Caki2 (cell line): ENCODE measurements at places on chromosomes 7 and 10. TPM values are rescaled to one million over a fixed set of nuclear protein-coding genes. Genes with fewer than 3 reads are reported as not detected.

Gene PTPRE
- 2.8 and 16.7 TPM in 2 replicates for total RNA-seq

Gene CFAP46
- not detected in 2 replicates for total RNA-seq

Gene HMX3
- not detected in 2 replicates for total RNA-seq

DNA sequence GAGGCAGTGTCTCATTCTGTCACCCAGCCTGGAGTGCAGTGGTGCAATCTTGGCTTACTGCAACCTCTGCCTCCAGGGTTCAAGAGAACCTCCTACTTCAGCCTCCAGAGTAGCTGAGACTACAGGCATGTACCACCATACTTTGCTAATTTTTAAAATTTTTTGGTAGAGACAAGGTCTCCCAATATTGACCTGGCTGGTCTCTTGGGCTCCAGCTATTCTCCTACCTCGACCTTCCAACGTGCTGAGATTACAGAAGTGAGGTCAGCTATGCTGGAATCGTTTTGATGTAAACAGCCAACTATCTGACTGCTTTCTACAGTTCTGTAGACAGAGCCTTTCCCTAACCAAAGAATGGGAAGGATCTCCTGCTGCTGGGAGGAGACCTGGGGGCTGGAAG, 375.8 kb downstream of the GATA3 start:
- DNase-seq: no peak

GRCh38 chr10:3106928-3107425, 39.6 kb downstream of the PFKP start:
- no peak for DNase-seq

- DNase-seq: no peak
Measured at GRCh38 chr7:1679326-1679965, 9.4 kb downstream of the ELFN1 start.

GRCh38 chr7:4257146-4258111, 424.7 kb upstream of the FOXK1 start:
- DNase-seq: no peak

DNA sequence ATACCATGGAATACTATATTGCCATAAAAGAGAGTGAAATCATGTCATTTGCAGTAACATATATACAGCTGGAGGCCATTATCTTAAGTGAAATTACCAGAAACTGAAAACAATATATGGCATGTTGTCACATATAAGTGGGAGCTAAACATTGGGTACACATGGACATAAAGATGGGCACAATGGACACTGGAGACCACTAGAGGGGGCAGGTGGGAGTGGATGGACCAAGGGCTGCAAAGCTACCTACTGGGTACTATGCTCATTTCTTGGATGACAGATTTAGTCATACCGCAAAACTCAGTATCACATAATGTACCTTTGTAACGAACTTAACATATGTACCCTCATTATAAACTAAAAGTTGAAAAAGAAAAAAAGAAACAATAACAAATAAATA, 1167.6 kb downstream of the NXPH1 start:
- DNase-seq: no peak

Gene HSPA14
- 31.6 and 52.8 TPM in 2 replicates for total RNA-seq

DNA sequence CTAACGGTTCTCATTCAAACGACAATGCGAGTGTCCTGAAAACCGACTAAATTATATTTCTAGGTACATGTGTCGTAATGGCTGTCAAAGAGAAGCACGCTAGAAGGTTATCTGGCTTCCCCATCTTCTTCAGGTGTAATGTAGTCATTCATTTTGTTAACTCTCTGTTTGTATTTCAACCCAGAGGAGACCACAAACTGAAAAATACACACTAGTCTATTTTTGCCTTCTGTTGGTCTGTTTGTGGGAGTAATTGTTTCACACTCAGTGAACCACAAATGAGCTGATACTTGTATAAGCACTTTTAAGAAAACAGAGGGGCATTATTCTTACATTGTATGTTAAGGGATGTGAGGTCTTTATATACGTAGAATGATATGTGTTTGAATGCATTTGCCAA, 305.9 kb downstream of the GATA3 start:
- DNase-seq: no peak

Gene KNDC1
- total RNA-seq: 0.90 and 1.1 TPM in 2 replicates

DNA sequence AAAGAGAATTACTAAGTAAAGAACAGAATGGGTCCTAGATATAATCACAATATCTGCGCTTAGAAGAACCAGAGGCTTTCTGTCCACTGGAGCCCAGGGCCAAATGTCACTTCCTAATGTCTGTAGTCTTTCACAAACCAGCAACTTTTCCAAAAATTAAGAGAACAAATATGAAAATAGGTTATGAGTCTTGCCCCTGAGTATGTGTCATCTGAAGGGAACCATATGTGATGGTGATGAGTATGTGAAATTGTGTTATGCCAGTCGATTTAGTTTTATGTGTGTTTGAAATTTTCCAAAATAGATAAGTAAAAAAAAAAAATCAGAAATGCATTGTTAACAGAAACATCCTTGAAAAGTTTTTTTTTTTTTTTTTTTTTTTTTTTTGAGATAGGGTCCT, 15.4 kb upstream of the HTR5A start:
- DNase-seq: no peak

- DNase-seq: no peak
Measured at GRCh38 chr10:21260506-21261149, 264.9 kb downstream of the SKIDA1 start.

- no peak for DNase-seq
Measured at GRCh38 chr7:134959810-134960209, 26.5 kb upstream of the AGBL3 start.

- no peak for DNase-seq
Measured at GRCh38 chr7:88309819-88310218, 3.1 kb upstream of the STEAP4 start.

Gene ANKRD61
- total RNA-seq: not detected in 2 replicates

DNA sequence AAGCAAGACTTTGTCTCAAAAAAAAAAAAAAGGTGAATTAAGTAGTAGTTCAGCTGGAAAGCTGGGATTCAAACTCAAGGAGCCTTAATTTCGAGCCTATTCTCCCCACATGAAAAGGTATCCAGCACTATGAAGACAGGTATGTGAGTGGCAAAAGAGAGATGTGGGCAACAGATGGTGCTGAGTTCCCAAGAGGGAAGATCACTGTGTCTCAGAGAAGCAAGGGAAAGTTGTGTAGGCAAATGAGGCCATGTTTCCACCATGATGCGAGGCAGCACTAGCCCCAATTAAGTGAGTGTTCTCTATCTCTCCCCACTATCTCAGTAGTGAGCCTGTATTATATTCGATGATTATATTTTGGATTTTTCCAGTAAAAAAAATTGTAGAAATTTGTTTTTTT, 19.8 kb upstream of the ST7 start:
- no peak for DNase-seq

DNA sequence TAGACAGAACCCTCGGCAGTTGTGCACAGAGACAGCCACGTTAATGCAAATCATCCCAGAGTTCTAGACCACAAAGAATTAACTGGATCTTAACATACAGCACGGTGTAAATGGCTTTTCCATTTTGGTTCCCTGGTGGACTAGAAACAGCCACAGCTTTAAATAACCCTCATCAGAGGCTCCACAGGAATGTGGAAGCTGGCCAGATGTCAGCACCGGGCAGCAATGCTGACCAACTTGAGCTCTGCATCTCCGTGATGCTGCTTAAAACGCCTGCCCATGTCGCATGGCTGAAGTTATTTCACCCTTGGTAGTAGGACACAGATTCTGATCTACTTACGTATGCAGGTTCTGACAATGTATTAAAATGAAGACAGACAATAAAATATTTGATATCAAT, 24.5 kb downstream of the RSU1 start:
- DNase-seq: no peak

- no peak for DNase-seq
Measured at GRCh38 chr10:61029411-61029810, 85.4 kb upstream of the RHOBTB1 start.

- DNase-seq: no peak
Measured at GRCh38 chr7:159070431-159071148, 74.1 kb downstream of the VIPR2 start.

Gene UCN3
- total RNA-seq: not detected in 2 replicates

DNA sequence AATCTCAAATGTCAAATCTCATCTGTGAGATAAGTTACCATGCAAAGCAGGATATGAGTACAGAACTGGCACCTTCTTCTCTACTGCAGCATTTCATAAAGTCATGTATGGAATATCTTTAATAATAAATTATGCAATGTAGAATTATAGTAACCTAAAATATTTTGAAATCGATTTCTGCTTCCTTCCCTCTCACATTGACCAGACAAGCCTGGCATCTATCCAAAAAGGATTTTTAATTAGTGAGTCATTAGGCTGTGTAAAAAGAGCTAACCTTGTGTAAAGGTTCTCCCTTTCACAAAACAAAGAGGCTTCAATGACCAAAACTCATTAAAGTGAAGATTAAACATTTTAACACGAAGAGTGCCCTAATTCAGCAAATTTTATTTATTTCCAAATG, 48.8 kb upstream of the EXOC6 start:
- DNase-seq: no peak

DNA sequence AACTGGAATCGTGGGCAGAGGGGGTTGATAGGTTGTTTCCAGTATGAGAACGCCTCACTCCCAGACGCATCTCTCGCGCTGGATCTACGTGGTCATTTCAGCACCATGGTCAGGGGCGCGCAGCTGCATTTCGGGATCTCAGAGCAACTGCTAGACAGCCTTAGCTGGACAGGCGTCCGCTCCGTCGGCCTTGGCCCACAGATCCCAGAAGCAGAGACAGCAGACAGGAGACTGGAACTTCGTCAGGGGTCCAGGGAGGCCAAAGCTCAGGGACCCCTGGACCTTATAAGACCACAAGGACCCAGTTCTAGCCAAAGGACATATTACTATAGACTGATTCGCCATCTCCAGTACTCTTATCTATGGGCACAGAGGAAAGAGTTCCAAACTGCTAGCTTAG, 5.3 kb downstream of the NEUROG3 start:
- DNase-seq: peak; percentile 33

- DNase-seq: no peak
Measured at GRCh38 chr10:43060291-43060690, 16.6 kb upstream of the RET start.

Gene CALHM3
- total RNA-seq: 0.47 TPM in 1 of 2 replicates, not detected in the other

GRCh38 chr10:6498771-6499170, 81.3 kb downstream of the PRKCQ start:
- DNase-seq: no peak

Gene BTBD16
- 0.14 and 0.88 TPM in 2 replicates for total RNA-seq

- no peak for DNase-seq
Measured at GRCh38 chr10:78657163-78657861, 411.5 kb upstream of the ZMIZ1 start.

Gene GRM8
- total RNA-seq: not detected in 2 replicates

- no peak for DNase-seq
Measured at GRCh38 chr7:128136215-128136597, 104.9 kb upstream of the LEP start.

Gene POLR2J2
- total RNA-seq: not detected in 2 replicates

DNA sequence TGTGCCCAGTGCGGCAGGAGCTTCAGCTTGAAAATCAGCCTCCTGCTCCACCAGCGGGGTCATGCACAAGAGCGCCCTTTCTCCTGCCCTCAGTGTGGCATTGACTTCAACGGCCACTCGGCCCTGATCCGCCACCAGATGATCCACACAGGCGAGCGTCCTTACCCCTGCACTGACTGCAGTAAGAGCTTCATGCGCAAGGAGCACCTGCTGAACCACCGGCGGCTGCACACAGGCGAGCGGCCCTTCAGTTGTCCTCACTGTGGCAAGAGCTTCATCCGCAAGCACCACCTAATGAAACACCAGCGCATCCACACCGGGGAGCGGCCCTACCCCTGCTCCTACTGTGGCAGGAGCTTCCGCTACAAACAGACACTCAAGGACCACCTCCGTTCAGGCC, 16.1 kb upstream of the ZNF282 start:
- DNase-seq: no peak

DNA sequence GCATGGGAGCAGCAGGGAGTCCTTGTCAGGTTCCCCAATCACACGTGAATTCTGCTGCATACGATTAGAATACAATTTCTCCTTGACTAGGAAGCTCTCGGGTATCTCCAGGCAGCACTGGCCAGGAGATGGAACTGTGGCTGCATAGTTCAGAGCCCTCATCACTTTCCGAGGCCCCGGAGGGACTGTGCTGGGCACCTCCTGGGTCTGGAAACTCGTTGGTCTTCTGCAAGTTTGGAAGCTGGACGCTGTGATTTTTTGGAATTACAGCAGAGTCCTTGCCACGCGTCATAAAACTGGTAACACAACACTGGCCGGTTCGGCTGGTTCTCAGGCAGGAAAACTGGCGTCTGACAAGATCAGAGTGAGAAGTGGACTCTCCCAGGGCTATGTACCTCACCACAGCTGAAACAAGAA, 216.1 kb downstream of the CCDC3 start:
- no peak for DNase-seq

Gene UCMA
- total RNA-seq: not detected in 2 replicates

DNA sequence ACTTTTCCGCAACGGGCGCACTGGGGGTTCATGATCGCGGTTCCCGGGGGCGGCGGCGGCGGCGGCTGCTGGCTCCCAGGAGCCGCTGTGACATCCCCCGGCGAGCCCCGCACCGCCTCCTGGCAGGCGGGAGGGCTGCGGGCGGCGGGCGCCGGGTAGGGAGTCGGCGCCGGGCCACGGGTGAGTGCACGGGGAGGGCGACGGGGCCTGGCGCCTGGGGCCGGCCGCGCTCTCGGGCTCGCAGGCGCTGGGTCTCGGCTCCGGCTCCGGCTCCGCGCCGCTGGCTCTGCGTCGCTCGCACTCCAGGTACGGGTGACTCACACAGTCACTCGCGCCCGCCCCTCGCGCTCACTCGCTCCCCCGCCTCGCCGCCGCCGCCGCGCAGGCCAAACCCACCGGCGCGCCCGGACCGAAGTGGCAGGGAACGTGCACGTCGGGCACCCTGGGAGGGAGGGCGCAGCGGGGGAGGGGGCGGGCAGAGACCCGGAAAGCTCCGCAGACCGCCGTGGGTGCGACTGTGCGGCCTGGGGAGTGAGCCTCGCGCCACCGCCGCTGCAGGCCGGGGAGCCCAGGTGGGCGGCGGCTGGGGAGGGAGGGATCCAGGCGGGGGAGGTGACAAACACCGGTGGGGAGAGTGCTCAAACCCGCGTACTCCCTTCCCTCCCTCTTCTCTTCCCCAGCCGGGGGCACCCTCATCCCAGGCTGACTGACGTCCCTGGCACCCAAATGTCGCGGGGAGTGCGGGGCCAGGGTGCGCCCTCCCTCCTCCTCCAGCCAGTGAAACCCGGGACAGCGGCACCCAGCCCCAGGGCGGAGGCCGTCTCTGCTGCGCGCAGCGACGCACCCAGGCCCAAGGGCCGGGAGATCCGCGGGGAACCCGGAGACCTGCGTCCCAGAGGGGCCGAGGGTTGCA, 276.9 kb upstream of the NEBL start:
- DNase-seq: peak; percentile 94

DNA sequence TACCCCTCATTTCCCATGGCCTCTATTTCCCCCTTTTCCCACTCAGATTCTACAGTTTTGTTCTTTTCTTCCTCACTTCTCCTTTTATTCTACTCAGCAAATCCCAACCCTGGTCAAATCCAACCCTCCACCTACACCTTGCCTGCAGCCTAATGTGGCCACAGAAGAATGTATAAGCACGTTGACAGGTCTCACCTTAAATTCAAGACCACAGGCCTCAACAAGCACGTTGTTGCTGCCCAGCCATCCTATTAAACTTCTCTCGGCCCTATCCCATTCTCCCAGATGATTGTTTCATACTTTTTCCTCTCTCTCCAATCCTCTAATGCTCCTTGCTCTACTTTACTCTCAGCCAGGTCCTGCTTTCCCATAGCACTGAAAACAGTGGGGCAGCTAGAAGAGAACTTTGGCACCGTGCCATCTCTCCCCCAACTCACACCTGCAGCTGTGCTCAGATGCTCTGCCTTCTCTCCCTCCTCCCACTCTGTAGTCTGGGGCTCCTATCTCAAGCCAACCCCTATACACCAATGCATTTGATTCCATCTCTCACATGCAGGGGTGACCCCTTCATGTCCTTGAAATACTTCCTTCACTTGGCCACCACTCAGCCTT, 6.8 kb upstream of the EIF3A start:
- no peak for DNase-seq

- no peak for DNase-seq
Measured at GRCh38 chr10:104144931-104145330, 23.0 kb downstream of the SFR1 start.
